ENCODE measurements at places on chromosomes 4 and X. TPM values are rescaled to one million over a fixed set of nuclear protein-coding genes. Genes with fewer than 3 reads are reported as not detected.

The PCYT1B gene
- total RNA-seq: 0.96 TPM

The PPARGC1A gene
- total RNA-seq: 2.6 TPM

DNA sequence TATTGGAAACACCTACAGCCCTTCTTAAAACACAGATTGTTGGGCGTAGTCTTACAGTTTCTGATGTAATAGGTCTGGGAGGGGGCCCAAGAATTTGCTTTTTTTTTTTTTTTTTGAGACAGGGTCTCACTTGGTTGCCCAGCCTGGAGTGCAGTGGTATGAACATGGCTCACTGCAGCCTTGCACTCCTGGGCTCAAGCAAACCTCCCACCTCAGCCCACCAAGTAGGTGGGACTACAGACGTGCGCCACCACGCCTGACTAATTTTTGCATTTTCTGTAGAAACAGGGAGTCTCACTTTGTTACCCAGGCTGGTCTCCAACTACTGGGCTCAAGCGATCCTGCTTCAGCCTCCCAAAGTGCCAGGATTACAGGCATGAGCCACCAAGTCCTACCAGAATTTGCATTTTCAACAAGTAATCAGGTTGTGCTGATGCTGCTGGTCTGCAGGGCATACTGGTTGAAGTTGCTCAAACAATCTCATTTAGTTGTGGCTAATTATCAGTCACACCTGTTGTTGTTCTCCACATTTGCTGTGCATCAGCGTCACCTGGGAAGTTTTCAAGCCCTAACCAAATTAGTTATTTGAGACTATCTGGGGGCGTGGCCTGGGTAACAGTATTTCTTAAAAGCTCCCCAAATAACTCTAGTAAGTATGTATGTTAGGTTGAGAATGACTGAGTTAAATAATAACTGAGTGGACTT lies 14.0 kb downstream of the TMEM154 start:
- no peak for DNase-seq

GRCh38 chrX:10233173-10233572 lies 76.4 kb downstream of the CLCN4 start:
- DNase-seq: no peak

DNA sequence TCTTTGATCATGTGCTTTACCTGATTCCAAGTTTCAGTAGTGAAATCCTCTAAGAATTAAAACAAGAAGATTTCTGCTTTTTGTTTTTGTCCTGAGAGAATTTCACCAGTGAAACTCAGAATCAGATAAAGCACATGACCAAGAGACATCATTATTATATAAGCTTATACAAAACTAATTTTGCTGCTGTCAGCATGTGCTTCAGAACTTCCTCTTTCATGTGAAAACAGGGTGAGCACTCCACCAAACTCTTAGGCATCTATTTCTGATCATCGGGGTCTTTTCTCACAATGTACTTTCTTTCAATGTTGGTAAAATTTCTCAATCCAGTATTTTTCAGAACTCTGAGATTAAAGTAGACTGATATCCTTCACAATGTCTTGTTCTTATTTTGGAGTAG lies 152.1 kb downstream of the SLC39A8 start:
- DNase-seq: no peak

- DNase-seq: no peak
Observed at GRCh38 chr4:7487998-7488671, 53.4 kb upstream of the PSAPL1 start.

- no peak for DNase-seq
Observed at GRCh38 chr4:155319516-155319915, 57.2 kb downstream of the MAP9 start.

GRCh38 chr4:128354205-128354821 lies 66.7 kb upstream of the PGRMC2 start:
- no peak for DNase-seq

- no peak for DNase-seq
Observed at GRCh38 chr4:47640911-47641310, 155.8 kb downstream of the ATP10D start.

GRCh38 chr4:90727938-90728337 lies 600.7 kb downstream of the CCSER1 start:
- no peak for DNase-seq

GRCh38 chr4:98539299-98539698 lies 119.1 kb downstream of the TSPAN5 start:
- DNase-seq: no peak

DNA sequence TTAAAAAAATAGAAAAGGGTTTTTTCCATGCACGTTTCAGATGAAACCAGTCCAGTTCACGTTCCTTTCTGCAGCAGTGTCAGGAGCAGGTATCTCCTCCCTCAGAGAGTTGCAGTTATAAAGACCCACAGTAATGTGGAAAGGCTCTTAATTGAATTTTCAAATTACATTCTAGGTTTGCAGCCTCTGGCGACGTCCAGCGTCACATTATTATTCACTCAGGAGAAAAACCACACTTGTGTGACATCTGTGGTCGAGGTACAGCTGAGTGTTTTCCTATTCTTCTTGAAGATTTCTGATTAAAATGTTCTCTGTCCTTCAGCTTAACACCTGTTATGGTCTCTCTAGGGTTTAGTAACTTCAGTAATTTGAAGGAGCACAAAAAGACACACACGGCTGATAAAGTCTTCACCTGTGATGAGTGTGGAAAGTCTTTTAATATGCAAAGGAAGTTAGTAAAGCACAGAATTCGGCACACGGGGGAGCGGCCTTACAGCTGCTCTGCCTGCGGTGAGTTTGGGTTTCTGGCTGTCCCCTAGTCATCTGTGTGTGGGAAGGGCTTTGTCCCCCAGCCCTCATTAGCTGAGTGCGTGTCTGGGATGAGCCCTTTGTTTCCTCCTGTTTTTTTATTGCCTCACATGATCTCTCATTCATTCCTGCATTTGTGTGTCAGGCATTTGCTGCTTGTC lies 25.6 kb downstream of the ZBTB49 start:
- no peak for DNase-seq
